ENCODE measurements at places on chromosomes 4 and X. TPM values are rescaled to one million over a fixed set of nuclear protein-coding genes. Genes with fewer than 3 reads are reported as not detected.

The HSFX4 gene
- total RNA-seq: not detected

The FGF5 gene
- 0.06 TPM for total RNA-seq

The FAM9B gene
- not detected for total RNA-seq

The SPANXC gene
- not detected for total RNA-seq

The PHOX2B gene
- total RNA-seq: not detected

The HMGB2 gene
- total RNA-seq: 110 TPM

The ARMCX4 gene
- total RNA-seq: 13.3 TPM

The TRIM2 gene
- total RNA-seq: 12.3 TPM

The TMEM255A gene
- total RNA-seq: 0.76 TPM

The TMPRSS11E gene
- not detected for total RNA-seq

The GUCY1B1 gene
- not detected for total RNA-seq

The INTU gene
- not detected for total RNA-seq

The MOSPD2 gene
- 15.2 TPM for total RNA-seq

The MAGEC3 gene
- not detected for total RNA-seq

The BTC gene
- not detected for total RNA-seq

The SLC25A43 gene
- total RNA-seq: 4.1 TPM

The KLHL13 gene
- not detected for total RNA-seq

The CDX4 gene
- total RNA-seq: not detected

The PPEF2 gene
- total RNA-seq: 0.36 TPM

The FGA gene
- total RNA-seq: not detected

The SNCA gene
- total RNA-seq: 1.4 TPM

The GPRIN3 gene
- total RNA-seq: 32.5 TPM

The CSAG3 gene
- not detected for total RNA-seq

The SMIM10 gene
- not detected for total RNA-seq

The BLOC1S4 gene
- total RNA-seq: 35.3 TPM

The CABS1 gene
- total RNA-seq: not detected

The FGFR3 gene
- total RNA-seq: 0.67 TPM

The SPOCK3 gene
- total RNA-seq: not detected

The AFF1 gene
- 108 TPM for total RNA-seq

The BEX1 gene
- total RNA-seq: not detected

Data from CD4-positive, alpha-beta memory T cell (primary cell).